ENCODE measurements at places on chromosomes 2 and 18.
A peak's percentile ranks its signal among the peaks of the same experiment; 100 is the strongest.

DNA sequence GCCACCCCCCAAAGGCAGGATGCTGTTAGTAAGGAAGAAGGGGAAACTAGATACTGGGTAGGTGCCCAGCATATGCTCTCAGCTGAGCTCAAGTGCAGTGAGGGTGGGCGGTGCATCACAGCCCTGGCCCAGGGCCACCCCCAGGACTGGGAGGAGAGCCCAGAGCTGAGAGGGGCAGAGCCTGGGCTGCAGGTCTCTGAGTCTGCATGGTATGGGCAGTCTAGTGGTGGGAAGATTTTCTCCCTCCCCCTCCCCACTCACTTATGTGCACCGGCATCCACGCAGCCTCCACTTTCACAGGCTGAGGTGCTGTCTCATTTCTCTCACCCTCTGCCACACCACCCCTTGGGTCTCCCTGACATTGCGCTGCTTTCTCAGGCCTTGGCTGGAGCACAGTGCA lies 48.5 kb upstream of the CAB39 start:
- DNase-seq: peak; percentile 40

- no peak for DNase-seq
Measured at GRCh38 chr2:189834059-189834458, 49.8 kb downstream of the PMS1 start.

DNA sequence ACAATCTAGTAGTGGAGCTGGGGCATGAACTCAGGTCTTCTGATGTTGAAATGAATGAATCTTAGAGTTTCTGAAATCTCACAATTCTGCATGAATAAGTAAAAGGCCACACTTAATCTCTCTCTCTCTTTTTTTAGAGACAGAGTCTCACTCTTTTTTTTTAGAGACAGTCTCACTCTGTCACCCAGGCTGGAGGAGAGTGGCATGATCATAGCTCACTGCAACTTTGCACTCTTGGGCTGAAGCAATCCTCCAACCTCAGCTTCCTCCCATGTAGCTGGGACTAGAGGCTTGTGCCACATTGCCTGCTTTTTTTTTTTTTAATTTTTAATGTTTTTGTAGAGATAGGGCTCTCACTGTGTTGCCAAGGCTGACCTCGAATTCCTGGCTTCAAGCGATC lies 68.9 kb upstream of the THOC1 start:
- DNase-seq: no peak

GRCh38 chr2:159497256-159497655 lies 119.1 kb downstream of the BAZ2B start:
- DNase-seq: no peak

DNA sequence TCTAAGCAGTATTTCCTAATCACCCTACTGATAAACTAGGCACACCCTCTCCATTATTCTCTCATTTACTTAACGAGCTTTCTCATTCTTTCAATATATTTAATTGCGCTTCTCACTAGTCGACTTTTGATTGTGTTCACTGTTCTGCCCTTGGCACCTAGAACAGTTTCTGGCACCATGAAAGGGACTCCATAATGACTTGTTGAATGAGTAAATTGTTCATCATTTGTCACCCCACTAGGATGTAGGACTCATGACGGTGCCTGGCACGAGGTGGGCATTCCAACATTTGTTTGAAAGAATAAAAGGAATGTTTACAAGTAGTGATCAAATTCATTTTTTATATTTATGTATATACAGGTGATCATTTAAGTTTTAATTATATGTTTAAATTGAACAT lies 123.7 kb downstream of the DIS3L2 start:
- no peak for DNase-seq

- no peak for DNase-seq
Measured at GRCh38 chr18:26432651-26433424, 115.5 kb downstream of the KCTD1 start.

DNA sequence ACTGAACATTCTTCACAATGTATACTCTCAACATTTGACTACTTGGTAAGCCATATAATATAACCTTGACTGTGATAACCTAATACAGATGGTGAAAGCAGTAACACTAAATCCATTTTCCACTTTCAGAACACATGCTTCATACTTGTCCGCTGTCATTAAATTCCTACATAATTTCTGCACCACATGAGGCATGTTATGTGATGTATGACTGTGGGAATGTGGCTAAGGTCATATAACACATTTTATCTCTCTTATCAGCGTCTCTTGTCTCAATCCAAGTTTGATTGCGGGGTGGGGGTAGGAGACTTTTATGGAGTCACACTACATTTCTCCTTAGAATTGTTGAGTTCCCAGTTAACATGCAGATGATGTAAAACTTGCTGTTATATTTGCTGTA lies 110.9 kb downstream of the MTCL1 start:
- no peak for DNase-seq

GRCh38 chr2:170163411-170164065 lies 14.4 kb upstream of the MYO3B start:
- no peak for DNase-seq

DNA sequence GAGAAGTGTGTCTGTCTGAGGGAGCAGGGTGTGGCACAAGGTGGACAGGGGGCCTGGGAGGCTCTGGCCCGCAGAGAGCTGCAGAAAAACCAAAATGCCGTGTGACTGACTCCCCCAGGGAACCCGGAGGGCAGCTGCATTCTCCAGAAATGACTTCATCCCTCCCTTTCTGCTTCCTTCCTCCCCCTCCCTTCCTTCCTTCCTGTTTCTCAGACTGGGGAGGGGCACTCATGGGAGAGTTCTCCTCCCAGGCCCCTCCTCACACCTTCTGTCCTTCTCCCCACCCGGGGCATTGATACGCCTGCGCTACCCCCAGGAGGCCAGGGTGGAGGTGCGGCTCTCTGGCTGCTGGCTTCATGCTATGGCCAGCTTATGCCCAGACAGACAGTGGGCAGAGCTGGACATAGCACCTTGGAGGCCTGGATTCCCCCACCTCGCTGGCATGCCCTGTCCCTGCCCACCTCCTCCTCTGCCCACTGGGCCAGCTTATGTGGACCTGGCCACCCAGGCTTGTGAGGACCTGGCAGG lies 8.2 kb upstream of the GPR17 start:
- DNase-seq: no peak

DNA sequence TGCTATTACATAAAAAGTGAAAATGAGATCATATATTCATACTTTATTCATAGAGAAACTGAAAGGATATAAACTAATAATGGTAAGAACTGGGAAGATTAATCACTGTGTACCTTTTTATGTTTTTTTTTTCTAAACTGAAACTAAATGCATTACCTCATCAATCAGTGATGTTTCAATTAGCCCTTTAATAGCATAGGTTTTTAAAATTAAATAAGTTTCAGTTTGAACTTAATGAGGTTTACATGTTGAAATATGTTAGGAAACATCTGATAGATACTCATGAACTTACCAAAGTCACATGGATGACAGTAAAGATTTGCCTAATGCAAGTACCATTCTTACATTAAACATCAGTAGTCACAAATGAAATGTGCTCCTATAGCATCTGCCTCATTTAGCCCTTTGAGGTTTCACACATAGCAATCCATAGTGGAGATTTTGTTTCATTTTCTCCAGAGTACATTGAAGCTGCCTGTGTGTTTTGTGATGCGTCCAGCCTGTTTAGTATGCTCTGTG lies 8.9 kb downstream of the MAPRE2 start:
- no peak for DNase-seq

- no peak for DNase-seq
Measured at GRCh38 chr18:44834867-44835469, 154.3 kb downstream of the SETBP1 start.

DNA sequence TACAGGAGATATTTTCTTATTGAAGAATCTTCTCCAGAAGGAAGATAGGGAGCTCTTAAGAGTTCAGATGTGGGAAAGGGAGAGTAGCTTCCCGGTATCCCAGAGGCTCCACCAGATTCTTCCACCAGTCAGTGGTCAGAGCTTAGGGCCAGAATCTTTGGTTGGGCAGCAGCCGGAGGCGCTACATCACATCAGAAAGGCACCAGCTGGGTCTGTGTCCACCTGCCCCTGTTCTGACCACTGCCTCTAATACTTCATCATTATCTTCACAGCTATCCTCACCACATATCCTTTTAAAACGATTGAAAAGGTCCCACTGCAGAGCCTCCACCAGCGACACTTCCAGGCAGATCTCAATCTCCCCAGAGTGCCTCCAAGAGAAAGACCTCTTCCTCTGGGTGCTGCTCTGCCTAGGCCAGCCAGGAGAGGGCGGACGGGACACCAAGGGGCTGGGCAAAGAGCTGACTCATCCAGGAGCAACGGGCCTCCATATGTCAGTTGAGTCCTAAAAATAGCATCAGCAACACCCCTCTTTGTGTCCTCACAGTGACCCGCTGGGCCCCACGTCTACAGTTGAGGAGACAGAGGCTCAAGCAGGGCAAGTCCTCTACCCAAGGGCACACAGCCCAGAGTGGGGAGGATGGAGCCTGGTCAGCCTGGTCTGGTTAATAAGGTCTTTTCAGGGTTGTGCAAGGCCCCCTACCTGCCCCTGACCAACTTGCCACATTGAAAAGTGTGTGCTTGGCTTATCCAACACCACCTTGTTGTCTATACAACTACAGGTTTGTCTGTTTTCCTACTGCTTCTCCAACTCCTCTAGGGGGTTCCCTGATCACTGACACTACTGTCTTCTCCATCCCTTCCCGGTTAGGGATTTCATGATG lies 81.2 kb downstream of the ADD2 start:
- peak; percentile 39 for DNase-seq

DNA sequence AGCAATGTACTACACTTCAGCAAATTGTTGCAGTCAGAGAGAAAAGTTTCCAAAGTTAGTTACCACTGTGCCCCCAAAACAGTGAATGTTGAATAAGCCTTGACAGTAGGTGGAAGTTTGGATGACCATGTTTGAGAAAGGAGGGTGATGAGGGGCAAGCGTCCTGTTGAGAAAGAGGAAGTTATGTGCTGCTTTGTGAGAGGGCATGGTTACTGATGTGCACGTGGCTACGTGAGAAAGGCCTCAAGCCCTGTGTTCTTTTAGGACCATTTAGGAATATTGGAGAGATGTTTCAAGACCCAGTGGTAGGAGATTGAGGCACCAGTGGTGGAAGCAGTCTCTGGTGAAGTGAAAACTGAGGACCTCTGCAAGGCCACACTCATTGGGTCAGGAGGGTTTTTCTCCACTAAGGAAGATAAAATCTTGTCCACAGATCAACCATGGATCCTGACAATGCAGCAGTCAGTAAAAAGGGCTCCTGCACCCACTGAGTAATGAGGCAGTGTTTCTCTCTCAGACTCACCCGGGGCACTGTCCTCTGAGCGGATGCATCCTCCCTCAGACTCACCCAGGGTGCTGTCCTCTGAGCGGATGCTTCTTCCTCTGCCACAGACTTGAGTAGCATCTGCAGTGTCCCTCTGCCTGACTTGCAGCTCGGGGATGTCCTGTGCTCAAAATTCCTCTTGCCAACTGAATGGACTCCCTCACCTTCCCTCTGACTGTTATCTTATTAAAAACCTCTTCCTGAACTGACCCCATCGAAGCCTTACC lies 34.7 kb upstream of the ACTR3 start:
- no peak for DNase-seq

DNA sequence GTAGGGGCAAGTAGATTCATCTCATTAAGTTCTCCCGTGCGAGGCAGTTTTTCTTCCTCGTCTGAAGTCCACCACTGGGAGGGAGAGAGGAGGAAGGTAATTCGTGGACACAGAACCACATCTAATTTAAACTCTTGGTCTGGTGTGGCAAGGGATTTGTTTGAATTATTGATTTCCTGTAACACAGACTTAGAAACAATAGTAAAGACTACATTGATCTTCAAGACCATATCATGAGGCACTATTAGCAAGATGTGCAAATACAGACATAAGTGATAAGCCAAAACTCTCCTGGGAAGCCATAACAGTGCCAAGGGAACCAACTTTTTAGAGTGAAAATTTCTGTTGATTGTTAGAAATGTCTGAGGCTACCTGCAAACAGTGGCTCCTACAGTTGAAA lies 158.6 kb downstream of the ALPK2 start:
- no peak for DNase-seq
